Astrocyte of the cerebellum (primary cell): ENCODE measurements at places on chromosomes 5 and 9.
A peak's percentile ranks its signal among the peaks of the same experiment; 100 is the strongest.

- DNase-seq = no peak
Measured at GRCh38 chr9:28155671-28156070, 582.4 kb upstream of the C9orf72 start.

DNA sequence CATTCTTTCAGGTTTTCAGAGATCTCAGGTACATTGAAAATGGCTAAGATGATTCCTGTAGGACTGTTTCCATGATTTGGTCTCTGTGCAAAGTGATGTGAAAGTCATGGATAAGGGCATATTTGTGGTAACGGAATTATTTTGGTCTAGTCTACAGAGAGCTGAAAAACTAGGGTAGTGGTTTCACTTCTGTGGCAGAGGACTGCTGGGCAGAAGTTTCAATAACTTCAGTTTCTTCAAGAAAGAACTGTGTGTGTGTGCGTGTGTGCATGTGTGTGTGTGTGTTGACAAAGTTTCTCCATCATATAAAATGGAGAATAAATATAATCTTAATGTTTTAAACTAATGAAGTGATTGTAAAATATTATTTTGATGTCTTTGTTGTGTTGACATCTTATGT, 4.3 kb downstream of the CNOT8 start:
- DNase-seq = peak; percentile 35

GRCh38 chr5:14305045-14305444, 161.9 kb downstream of the TRIO start:
- DNase-seq = no peak

- peak; percentile 54 for DNase-seq
Measured at GRCh38 chr5:103475629-103476240, 86.9 kb downstream of the NUDT12 start.

DNA sequence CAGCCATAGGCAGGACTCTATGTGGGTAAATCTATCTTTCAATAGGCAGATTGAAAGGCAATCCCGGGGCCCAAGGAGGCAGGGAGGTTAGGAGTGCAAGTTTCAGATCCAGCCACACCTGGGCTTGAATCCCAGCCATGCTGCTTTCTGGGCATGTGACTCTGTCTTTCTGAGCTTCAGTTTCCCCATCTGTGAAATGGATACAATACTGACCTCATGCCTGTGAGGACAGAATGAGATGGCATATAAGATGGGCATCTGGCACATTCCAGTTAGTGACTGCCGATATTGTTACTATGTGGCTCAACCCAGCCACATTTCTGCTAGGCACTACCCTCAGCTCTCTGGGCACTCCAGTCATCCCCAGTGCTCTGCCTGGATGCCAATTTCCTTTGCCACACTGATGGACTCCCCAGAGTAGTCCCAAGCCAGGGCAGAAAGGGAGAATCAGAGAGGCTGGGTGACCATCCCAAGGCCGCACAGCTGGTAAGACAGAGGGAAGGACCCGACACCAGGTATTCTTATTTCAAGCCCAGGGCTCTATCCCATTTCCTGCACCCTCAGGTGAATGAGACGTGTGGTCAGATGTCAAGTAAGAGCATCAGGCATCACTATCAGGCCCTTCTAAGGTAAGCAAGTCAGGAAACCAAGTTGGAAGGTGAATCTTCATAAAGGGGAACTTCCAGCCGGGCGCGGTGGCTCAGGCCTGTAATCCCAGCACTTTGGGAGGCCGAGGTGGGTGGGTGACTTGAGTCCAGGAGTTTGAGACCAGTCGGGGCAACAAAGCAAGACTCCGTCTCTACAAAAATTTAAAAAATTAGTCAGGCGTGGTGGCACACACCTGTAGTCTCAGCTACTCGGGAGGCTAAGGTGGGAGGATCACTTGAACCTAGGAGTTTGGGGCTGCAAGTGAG, 38.7 kb downstream of the SH3PXD2B start:
- no peak for DNase-seq

- no peak for DNase-seq
Measured at GRCh38 chr9:91342575-91342974, 19.1 kb downstream of the AUH start.

GRCh38 chr9:107960916-107961315, 471.3 kb upstream of the KLF4 start:
- no peak for DNase-seq

DNA sequence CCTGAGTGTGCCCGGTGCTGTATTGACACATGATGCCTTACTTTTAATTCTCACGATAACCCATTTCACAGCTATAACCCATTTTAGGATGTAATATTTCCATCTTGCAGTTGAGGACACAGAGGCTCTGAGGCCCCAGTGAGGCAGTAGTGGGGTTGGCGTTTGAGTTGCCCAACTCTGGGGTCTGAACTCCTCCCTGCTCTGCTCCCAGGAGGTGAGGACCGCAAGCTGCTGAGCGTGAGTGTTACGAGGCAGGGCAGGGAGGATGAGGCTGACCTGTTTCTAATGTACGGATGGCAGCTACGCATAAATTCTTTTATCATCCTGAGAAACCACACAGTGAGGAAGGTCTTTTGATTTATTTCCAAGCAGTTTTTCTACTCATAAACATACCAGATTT, 11.4 kb downstream of the LRRC8A start:
- DNase-seq = no peak

- DNase-seq = no peak
Measured at GRCh38 chr9:79555474-79556089, 16.2 kb upstream of the TLE4 start.

DNA sequence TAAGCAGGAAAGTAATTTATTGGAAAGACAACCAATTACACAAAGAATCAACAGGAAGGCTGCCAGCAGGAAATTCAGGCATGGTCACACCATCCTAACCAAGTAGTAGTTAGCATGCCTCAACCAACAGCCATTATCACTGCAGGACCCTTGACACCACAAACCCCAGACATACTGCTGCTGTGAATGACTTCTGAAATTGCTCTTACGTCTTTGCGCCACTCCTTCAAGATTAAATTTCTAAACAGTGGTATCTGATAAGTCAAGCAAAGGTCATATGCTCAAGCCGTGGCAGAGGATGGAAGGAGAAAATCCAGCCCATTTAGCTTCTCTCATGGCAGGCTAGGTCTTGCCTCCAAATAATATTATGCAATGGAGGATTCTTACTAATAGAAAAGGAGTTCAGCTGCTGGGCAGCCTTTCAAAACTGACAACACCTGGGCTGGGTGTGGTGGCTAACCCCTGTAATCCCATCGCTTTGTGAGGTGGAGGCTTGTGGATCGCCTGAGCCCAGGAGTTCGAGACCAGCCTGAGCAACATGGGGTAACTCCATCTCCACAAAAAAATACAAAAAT, 5.0 kb upstream of the PTGER4 start:
- DNase-seq = no peak

DNA sequence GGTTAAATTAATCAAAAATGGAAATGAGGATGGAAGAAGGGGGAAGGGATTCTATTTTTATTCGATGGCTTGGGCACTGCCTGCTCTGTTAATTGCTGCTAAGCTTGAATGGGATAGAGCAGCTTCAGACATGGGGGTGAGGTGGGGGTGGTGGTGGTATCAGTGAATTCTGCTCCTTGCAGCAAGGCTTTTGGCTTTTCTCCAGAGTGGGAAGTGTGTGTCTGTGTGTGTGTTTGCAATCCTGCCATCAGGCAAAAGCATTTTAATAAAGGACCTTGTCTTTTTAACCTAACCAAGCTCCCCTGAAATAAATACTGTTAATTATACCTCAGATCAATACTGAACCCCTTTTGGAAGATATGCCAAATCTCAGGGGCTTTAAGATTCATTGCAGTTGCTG, 110.9 kb upstream of the GPR151 start:
- DNase-seq = no peak

DNA sequence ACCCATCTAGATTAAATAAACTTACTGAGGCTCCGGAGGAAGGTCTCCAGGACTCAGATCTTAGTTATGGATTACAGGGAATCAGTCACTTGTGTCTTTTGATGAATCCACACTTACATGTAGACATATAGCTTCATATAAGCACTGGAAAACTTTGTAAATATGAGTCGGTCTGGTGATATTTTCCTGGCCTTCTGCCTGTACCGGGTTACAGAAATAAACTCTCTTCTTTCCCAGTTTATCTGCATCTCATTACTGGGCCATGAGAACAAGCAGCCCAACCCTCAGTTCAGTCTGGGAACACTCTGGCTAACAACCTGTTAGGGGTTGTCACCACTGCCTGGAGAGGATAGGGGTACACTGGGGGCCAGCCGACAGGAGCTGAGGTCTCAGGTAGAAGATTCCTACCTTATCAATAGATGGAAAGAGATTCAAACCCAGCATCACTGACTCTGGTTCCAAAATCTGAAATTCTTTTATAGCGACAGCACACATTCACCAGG, 59.1 kb downstream of the THBS4 start:
- DNase-seq = no peak

DNA sequence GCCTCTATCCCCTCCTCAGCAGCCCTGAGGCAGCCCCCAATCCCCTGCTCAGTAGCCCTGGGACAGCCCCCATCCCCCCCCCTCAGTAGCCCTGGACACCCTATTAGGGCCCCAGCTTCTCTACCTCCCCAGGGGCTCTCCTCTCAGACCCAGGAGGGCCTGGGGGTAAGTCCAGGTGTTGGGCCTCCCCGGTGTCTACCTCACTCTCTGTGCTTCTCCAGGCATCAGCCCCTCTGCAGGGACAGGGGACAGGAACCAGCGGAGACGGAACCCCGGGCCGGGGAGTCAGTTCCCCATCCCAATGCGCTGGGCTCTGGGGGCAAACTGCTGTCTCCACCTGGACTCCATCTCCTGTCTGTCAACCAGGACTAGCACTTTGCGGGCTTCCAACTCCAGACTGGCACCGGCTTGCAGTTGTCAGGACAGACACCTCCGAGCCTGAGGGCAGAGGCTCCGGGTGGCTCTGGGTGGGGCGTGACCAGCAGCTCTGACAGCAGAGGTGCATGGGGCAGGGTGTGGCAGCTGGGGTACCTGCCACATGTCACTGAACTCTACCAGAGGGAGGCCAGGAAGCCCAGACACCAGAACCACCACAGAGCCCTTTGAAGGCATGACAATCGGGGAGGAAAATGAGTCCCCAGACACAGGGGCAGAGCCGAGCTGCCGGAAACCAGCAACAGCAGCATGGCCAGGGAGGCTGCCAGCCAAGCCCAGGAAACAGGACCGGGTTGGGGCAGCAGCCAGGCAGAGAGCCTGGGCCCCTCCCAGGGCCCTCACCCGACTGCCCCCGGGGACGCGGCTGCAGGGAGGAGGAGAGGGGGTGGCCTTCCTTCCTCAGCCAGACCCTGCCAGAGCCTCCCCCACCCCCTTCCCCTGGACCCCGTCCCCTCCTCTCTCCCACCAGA, 17.7 kb upstream of the UBAC1 start:
- DNase-seq = no peak

DNA sequence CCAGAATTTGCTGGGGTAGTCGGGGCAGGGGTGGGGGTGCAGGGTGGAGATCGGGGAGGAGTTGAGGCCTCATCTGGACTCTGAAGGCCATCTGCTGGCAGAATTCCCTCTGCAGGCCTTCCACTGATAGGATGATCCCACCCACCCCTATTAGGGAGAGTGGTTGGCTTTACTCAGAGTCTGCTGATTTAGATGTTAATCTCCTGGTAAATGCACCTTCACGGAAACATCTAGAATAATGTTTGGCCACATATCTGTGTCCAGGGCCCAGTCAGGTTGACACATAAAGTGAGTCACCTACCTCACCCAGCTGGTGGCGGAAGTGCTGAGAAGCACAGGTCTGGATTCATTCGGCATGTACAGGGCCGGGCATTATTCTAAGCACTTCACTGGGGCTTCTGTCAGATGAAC, 50.0 kb downstream of the DAPK1 start:
- no peak for DNase-seq

DNA sequence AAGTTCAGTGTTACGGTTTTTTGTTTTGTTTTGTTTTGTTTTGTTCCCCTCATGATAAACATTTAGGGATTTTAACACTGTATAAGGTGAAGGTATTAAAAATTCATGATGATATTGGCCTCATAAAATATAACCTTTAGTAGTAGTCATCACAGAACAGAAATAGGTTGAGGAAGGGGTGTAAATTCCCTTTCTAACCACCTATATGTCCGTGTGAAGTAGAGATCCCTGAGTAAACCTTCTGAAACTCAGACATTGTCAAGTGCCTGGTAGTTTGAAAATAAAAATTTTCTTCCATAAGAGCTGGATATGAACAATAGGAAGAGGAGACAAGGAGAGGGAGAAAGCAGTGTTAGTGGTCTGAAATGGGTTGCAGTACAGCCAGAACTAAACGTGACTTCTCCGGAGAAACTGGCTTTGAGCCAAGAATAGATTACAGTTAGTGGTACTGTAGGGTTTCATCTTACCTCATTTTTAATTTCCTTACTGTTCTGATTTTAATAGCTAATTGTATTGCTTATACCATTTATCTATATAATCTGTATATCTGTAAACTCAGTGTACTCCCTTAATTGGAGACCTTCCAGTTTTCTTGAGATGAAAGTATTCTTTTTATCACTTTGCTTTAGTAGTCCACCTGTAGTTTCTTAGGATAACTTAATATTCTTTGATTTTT, 18.3 kb downstream of the UGCG start:
- DNase-seq = no peak

GRCh38 chr9:12853051-12853450, 78.2 kb downstream of the LURAP1L start:
- no peak for DNase-seq

DNA sequence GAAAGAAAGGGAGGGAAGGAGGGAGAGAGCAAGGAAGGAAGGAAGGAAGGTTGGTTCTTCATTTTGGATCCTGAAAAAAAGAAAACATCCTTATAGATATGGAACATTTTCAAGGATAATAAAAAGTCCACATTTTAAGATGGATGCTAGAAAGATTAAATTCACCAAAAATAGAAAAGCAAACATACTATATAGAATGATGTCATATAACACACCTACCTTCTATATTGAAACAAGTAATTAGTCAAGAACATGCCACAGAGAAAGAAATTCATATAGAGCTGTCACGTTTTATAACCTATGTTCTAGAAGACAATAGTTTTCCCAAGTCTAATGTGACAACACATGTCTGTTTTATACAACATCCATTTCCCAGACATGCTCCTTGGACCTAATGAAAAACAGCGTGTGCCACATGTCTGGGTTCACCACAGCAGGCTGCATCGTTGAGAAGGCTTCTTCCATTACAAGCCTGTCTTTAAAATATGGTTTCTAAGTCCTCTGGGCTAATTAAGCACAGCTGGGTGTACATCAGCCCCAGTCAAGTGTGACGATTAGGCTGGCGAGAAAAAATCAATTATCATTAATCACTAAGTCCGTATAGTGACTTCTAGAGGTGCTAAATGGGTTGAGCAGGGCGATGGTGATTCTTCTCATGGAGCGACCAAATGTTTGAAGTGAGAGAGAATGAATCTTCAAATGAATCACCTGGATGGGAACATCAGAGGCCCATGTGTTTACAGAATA, 301.8 kb downstream of the TLE1 start:
- no peak for DNase-seq

DNA sequence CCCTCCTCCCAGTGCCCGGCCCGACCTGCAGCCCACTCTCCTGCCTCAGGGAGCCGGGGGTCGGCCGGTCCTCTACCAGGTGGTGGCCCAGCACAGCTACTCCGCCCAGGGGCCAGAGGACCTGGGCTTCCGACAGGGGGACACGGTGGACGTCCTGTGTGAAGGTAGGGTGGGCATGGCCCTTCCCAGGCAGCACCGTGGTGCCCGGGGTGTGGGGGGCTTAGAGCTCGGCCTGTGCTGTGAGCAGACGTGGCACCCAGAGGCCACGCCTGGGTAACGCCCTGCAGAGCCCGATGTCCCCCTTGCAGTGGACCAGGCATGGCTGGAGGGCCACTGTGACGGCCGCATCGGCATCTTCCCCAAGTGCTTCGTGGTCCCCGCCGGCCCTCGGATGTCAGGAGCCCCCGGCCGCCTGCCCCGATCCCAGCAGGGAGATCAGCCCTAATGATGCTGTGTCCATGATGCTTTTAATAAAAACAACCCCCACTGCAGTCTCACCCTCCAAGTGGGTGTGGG, 7.2 kb downstream of the ENTPD8 start:
- no peak for DNase-seq

- DNase-seq = no peak
Measured at GRCh38 chr5:112200131-112200530, 218.9 kb downstream of the EPB41L4A start.
